ENCODE measurements at places on chromosomes 16 and 17.

- DNase-seq: peak; percentile 82
Observed at GRCh38 chr16:74709441-74709877, 8.8 kb upstream of the MLKL start.

DNA sequence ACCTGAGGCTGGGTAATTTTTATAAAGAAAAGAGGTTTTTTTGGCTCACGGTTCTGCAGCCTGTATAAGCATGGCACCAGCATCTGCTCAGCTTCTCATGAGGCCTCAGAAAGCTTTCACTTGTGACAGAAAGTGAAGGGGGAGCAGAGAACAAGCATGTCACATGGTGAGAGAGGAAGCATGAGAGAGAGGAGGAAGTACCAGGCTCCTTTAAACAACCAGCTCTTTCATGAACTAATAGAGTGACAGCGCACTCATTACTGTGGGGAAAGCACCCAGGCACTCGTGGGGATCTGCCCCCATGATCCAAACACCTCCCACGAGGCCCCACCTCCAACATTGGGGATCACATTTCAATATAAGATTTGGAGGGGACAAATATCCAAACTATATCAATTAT lies 86.8 kb downstream of the USP32 start:
- DNase-seq: peak; percentile 8

DNA sequence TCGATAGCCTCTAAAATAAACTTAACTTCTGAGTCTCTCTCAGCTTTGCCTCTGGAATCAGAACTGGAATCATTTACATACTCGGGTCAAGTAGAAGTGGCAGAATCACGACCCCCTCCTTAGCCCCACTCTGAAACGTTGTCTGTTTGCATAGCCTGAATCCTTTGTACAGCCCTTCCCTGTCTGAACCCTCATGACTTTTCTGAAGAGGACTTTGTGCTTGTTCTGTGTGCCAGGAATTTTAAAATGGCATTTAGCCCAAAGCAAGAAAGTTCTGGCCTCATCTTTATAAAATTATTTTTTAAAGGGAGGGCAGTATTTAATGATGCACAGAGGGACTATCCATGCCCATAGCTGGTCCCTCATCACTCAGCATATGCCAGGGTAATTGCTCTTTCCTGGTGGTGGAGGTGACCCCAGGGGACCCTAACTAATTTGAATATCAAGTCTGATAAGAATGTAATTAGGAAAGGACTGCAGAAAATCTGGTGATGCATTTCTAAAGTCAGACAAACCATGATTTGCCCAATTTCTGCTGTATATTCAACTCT lies 342.7 kb upstream of the TNRC6C start:
- no peak for DNase-seq

- DNase-seq: no peak
Observed at GRCh38 chr17:34653511-34653910, 74.1 kb downstream of the TMEM132E start.

DNA sequence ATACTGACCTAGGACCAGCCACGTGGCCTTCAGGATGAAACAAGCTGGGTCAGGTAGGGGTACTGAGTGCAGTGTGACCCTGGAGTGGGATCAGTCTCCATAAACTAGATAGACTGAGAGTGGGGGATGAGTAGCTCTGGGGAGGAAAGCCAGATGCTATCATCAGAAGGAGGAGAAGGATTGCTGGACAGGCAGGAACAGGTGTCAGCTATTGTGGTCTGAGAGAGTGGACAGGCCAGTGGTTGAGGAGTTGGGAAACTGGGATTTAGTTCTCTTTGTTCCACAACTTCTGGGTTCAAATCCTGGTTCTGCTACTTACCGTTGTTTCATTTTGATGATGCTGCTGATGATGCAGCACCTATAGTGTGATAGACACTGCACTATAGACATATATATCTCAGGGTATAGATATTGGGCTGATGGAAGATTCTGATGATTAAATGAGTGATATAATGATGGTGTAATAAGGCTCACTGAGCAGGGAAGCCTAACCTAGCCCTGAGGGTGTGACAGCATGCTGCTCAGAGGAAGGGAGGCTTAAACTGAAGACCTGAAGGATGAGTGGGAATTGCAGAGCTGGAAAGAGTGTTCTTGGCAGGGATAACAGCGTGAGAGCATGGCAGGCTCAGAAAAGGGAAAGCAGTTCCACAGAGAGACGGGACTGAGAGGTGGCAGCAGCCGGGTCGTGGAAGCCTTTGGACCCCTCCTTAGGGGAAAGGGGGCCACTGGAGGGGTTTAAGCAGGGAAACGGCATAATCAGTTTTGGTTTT lies 66.0 kb downstream of the SNX20 start:
- DNase-seq: no peak

DNA sequence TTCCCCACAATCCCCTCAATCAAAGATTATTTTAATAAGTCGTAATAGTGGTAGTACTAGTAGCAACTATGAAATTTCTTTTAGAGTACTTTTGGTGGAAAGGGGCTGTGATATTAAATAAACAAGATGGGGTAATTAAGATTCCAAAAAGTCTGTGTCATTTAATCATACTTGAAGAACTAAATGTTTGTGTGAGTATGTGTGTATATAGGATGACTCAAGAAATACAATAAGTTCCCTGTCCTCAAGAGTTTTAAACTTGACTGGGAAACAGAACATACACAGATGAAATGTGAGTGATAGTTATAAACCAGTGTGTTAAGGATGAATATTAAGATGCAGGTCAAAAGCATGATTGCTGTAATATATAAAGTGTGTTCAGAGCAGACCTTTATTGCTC lies 2.3 kb downstream of the ALDH3A2 start:
- no peak for DNase-seq

GRCh38 chr16:50273888-50274325 lies 7.6 kb downstream of the ADCY7 start:
- peak; percentile 62 for DNase-seq

- no peak for DNase-seq
Observed at GRCh38 chr17:633641-634101, 81.0 kb downstream of the VPS53 start.

DNA sequence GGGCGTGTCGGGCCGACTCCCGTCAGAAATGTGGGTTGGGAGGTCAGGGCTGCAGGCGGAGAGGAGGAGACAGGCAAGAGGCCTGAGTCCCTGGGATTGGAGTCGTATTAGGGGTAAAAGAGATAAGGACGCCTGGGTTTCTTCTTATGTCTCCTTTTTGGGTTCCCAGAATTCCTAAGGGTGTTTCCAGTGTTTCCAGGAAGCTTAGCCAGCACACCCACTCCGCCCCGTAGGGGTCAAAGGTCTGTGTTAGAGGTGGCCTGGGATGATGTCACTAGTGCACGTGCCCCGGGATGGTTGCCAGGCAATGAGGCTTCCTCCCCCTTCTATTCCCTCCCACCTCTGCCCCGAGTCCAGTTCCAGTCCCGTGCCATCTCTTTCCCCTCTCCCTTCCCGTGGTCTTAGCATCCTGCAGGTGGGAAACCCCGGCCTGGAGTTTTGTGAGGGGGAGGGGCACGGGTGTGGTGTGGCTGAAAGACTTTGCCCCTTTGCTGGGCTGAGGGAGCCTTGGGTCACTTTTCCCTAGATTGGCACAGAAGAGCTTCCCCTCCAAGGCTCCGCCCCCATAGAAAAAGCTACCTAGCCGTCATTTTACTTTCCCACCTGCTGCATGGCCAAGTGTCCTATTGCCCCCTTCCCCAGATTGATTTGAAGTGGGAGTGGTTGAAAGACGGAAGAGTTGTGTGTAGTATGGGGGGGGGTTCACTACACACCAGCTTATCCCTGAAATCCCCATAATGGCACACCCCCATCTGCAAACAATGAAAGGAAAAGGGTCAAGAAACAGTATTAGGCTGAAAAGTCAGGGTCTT lies 2.8 kb downstream of the KDM6B start:
- DNase-seq: peak; percentile 74

DNA sequence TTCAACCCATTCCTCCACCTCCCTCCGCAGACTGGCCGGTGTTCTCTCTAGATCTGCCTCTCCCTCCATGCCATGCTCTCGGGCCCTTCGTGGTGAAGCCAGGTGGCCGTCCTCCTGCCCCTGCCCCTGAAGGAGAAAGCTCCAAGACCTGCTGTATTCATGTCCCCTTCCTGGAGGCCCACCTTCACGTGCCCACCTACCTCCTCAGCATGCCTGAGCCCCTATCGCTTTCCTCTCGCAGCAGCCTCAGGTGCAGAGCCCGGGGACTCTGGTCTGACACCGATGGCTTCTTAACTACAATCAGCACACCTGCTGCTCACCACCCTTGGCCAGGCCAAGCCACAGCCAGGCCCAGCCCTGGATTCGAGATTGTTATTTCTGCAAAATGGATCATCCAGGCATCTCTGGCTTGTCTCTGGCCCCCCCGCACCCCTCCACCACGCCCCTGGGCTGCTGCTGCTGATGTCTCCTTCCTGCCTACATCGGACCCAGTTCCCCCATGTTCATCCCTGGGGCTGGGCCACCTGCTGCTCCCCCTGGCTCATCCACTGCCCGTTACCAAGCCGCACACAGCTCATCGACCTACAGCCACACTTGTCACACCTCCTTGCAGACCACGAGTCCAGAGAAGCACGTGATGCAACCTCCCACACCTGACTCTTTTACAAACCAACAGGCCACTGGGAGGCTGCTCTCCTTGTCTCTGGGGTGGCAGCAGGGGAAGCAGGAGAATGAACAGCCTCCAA lies 32.5 kb upstream of the TNFRSF13B start:
- DNase-seq: no peak

GRCh38 chr17:33113276-33113990 lies 121.8 kb downstream of the SPACA3 start:
- no peak for DNase-seq

- peak; percentile 26 for DNase-seq
Observed at GRCh38 chr17:59751955-59752413, 44.5 kb downstream of the VMP1 start.

- no peak for DNase-seq
Observed at GRCh38 chr17:48809182-48809581, 7.8 kb downstream of the TTLL6 start.

GRCh38 chr17:31391496-31391949 lies at the start of gene RAB11FIP4:
RAB11FIP4 (plus strand) TSS chr17:31391675; CDS start chr17:31391853, 178 bp downstream.
- DNase-seq: no peak

GRCh38 chr16:1614456-1615102 lies 2.4 kb downstream of the CRAMP1 start:
- DNase-seq: peak; percentile 12

- DNase-seq: no peak
Observed at GRCh38 chr16:12449374-12449773, 354.3 kb downstream of the CPPED1 start.

GRCh38 chr16:30728899-30729672 lies 19.1 kb upstream of the PHKG2 start:
- DNase-seq: no peak

DNA sequence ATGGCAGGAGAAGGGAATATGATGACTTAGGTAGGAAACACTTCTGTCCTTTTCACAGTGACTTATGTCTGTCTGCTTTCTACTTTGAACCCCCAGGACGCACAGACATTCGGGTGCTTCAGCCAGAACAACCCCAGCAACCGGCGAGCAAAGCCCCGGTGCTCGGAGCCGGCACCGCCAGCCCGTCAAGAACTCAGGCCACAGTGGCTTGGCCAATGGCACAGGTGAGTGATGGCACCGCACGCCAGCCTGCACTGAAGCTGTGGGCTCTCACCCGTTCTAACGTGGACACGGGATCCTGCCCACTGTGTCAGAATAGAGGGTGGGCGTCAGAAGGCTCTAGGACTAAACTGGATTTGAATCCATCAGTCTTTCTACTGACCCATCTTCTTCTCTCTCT lies 79.4 kb upstream of the CLEC18A start:
- no peak for DNase-seq

DNA sequence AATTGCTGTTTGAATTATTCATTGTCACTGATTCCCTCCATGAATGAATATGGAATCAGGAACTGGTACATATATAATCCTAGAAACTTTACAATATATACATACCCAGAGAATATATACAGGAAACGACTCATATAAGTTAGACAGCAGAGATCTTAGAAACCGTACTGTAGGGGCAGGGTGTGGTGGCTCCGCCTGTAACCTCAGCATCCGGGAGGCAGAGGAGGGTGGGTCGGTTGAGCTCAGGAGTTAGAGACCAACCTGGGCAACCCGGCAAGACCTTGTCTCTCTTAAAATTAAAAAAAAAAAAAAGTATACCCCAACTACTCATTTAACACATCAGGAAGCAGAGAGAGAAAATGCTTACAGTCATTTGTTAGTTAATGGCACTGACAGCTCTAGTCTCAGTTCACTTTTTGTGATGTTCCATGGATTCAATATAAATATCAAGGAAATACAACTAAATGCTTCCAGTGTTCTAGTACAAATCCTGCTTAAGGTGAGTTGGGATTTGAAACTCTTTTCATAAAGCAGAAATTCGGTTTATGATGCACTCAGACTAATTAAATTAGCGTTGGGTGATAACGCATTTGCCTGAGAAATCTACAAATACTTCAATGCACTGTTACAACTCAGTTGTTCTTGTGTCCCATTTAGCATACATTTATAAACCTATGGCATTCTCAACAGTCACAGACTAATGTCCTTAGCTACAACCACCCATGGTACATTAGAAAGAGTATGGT lies 5.6 kb downstream of the GLG1 start:
- peak; percentile 51 for DNase-seq

- DNase-seq: no peak
Observed at GRCh38 chr17:9865586-9865985, 39.5 kb downstream of the RCVRN start.

GRCh38 chr17:48176471-48176855 lies 68.9 kb downstream of the SNX11 start:
- no peak for DNase-seq

DNA sequence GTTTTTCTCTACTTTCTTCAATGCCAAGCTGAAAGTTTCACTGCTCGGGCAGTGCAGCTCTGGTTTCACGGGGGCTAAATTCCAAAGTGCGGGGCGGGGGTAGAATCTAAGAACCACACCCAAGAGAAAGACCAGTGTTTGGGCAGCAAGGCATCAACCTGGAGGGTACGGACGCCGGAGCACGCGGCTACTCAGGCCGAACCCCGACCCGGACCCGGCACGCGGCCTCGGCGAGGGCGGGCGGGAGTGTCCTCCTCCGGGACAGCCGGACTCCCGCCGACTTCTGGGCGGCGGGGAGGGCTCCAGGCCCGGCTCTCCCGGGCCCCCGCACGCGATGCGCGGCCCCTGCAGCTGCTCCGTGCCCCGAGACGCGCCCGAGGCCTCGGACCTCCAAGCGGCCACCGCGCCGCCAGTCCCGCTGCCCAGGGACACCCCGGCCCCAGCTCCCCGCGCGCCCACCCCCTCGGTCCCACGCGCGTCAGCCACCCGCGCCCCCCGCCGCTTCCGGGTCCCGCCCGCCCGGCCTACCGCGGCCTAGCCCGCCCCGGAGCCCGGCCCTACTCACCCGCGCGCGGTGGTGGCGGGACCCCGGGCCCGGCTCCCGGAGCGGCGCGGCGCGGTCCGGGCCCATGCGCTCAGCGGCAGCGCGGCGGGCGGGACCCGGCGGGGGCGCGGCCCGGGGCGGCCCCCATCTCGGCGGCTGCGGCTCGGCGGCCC lies 561 bp downstream of the AXIN1 start:
- DNase-seq: no peak

- DNase-seq: no peak
Observed at GRCh38 chr17:49573510-49574322, 2.0 kb upstream of the NXPH3 start.

All from stimulated activated CD4-positive, alpha-beta T cell treated with anti-CD3 and anti-CD28 coated beads, Interleukin-4, amount 100 ng/mL, for 24 hours (primary cell).